ENCODE measurements at places on chromosomes 12 and 14.
A peak's percentile ranks its signal among the peaks of the same experiment; 100 is the strongest.

- no peak for DNase-seq
Measured at GRCh38 chr12:52543985-52544883, 8.7 kb downstream of the KRT71 start.

GRCh38 chr12:69575346-69575745 lies 9.9 kb upstream of the CCT2 start:
- no peak for DNase-seq

DNA sequence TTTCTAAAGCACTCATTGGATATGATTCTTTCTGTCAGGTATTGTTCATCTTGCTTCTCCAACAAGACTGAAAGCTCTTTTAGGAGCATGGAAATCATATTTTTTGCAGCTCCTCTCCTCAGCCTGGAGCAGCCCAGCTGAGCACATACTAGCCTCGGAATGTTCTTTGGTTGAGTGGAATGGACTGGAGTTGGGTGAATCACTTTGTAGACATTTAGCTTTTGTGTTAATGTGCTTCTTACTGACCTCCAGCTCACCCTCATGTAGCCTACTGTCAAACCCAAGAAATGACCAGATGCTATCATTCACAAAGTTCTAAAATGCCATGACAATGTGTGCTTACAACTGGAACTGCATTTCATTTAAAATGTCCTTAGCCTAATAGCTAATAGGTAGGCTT lies 161.1 kb downstream of the NUAK1 start:
- DNase-seq, result no peak

- peak; percentile 45 for DNase-seq
Measured at GRCh38 chr12:71840231-71840847, 780 bp downstream of the TBC1D15 start.

- DNase-seq, result no peak
Measured at GRCh38 chr14:89207925-89208328, 209.1 kb downstream of the FOXN3 start.

DNA sequence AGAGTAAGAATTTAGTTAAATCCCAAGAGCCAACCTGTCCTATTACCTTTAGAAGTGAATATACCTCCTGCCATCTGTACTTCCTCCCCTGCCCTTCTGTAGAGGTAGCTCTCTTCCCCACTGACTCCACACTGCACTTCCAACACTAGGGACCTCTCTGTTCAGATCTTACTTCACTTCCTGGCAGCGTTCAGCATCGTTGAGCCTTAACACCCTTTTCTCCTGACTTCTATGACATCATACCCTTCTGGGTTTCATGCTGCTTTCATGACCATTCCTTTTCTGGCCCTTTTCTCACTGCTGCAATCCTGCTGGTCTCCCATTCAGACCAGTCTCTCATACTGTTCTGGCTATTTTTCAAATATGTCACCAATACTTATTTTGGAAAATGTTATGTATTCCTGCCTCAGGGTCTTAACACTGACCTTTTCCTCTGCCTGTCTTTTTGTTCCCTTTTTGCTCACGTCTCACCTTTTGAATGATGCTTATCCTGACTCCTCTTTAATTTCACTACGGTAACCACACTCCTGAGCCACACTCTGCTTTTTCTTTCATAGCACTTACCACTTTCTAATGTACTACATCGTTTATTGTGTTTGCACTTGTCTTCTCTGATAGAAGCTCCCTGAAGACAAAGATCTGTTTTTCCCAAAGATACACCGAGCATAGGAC lies 67.6 kb downstream of the PLEKHA5 start:
- DNase-seq, result no peak

GRCh38 chr12:6957151-6957701 lies 6.1 kb downstream of the PTPN6 start:
- DNase-seq, result no peak
